GOT3 (cell line): ENCODE measurements at places on chromosomes 3 and 15.

DNA sequence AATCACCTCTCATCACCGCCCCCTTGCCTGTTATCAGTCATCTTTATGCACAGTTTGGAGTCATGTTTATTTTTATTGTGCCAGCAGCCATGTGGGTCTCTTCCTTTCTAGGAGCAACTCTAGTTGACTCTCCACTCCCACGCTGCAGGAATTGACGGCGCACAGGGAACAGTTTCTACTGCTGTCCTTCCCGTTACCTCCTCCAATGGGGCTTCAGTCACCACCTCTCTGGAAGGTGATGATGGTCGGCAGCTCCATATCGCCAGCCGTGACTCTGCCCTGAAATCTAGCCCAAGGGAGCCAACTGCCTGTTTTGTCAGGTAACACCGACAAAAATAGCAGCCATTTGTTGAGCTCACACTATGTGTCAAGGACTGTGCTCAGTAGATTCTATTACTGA is 35.6 kb upstream of the FAM107A start:
- no peak for DNase-seq

- DNase-seq, result no peak
These were observed 361.0 kb downstream of the SQOR start for GRCh38 chr15:45995800-45996199.

- DNase-seq, result no peak
These were observed 417.6 kb downstream of the TIGIT start for GRCh38 chr3:114711321-114711886.

GRCh38 chr15:74365598-74366445 is 1.6 kb downstream of the CYP11A1 start:
- DNase-seq, result peak; percentile 19

GRCh38 chr3:185823078-185824044 is 1.5 kb downstream of the IGF2BP2 start:
- no peak for DNase-seq

DNA sequence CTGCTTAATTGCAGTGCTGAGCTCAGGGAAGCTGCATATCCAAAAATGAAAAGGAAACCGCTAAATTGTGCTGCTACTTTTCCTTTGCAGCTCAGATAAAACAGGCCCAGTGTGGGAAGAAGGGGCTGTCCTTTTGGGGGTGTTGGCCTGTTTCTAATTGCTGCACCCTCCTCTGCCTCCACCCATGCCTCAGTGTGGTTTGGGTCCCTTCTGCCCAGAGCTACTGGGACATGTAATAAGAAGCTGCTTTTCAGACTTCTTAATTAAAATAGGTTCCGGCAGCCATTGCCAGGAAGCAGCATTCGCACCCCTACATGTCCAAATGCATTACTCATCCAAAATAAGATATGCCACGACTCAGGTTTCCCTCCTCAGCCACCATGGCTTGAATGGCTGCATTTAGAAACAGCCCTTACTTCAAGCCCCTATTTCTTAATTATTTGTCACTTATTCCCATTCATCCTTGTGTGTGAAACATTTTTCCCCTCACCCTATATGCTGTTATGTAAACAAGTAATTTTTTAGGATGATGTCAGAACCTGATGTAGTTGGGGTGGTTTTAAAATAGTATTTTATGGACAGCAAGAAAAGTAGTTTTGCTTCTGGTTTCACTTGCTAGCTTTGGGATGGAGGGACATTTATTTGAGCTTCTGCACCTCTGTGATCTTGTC is 235.9 kb upstream of the CTDSPL start:
- no peak for DNase-seq

GRCh38 chr3:549636-550035 is 353.1 kb downstream of the CHL1 start:
- DNase-seq, result no peak

- peak; percentile 44 for DNase-seq
These were observed 12.1 kb upstream of the CNBP start for GRCh38 chr3:129195731-129196256.

DNA sequence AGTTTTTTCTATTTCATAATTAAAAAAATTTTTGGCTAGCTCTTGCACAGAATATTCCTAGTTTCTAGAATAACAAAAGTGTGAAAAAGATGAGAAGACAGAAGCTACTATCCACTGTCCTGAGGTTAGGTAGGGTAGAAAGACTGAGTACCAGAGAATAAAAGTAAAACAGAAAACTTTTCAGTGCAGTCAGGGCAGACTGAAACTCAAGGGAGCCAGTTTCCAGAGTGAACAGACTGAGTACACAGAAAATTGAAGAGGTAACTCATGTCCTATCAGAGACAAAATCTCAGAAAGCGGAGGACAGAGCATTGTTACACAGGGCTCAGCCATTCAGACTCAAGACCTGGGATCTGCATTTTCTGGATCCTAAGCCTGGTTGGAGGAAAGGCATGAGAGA is 8.8 kb upstream of the FBXO40 start:
- no peak for DNase-seq

DNA sequence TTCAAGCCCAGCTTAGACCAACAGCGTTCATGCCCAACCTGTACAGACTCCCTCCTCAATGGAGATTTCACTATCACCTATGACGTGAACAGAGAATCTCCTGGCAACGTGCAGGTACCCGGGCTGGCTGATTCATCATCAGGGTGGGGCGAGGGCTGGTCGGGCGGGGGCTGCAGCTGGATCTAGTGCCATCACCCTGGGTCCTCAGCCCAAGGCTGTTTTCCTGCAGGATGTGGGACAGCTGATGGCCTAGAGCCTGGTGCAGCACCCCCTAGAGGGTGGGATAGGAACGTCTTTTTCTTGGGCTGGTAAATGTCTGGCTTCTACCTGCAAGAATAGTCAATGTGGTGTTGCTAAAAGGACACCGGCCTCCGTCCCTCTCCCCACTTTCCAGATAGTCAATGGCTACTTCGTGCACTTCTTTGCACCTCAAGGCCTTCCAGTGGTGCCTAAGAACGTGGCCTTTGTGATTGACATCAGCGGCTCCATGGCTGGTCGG is 4.4 kb downstream of the ITIH3 start:
- no peak for DNase-seq

- no peak for DNase-seq
These were observed 666.5 kb downstream of the GBE1 start for GRCh38 chr3:81094986-81095385.

DNA sequence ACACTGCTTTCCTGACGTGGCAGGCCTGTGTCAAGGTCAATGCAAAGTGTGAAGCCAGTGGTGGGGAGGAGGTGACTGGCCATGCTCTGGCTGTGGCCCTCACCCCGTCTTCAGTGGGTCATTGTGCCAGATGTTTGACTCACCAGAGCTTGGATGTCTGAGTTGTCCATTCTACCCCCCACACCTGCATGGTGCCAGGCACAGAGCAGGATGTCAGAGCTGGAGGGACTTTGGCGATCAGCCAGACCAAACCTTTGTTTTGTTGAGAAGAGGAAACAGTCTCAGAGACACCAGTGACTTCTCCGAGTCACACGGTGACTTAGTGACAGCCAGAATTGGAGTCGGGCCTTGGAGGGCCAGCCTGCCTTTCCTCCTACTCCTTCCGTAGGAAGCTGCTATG is 49.5 kb downstream of the SMAD6 start:
- no peak for DNase-seq

DNA sequence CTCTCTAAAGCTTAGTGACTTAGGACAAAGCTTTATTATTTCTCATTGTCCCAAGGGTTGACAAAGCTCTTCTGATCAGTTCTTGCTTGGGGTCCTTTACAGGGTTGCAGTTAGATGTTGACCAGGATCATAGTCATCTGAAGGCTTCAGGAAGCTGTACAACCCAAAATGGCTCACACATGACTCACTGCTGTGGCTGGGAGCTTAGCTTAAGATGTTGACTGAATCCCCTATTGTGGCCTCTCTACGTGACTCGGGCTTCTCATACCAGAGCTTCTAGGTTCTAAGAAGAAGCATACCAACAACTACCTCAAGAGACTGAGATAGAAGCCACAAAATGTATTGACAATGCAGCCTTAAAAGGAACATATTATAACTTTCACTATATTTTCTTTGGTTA is 569.6 kb upstream of the ROBO2 start:
- DNase-seq, result no peak

DNA sequence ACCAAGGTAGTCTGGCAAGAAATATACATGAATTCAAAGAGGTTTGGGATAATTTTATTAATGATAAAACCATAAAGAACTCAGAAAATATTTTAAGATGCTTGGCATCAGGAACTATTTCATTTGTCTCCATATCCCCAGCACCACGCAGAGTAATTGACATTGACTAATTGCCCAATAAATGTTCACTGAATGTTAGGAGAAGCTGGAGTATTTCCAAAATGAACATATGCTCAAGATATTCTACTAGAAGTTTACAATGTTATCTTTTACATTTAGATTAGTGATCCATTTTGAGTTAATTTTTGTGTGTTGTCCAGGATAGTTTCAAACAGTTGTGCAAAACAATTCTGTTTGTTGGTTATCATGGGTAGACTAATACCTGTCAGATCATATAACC is 298.8 kb upstream of the CTDSPL start:
- DNase-seq, result no peak

GRCh38 chr3:143972155-143972504 is 507 bp downstream of the DIPK2A start:
- no peak for DNase-seq

GRCh38 chr15:100681335-100681746 is 79.0 kb downstream of the ASB7 start:
- no peak for DNase-seq

GRCh38 chr3:159884661-159885402 is 103.8 kb upstream of the IL12A start:
- no peak for DNase-seq

DNA sequence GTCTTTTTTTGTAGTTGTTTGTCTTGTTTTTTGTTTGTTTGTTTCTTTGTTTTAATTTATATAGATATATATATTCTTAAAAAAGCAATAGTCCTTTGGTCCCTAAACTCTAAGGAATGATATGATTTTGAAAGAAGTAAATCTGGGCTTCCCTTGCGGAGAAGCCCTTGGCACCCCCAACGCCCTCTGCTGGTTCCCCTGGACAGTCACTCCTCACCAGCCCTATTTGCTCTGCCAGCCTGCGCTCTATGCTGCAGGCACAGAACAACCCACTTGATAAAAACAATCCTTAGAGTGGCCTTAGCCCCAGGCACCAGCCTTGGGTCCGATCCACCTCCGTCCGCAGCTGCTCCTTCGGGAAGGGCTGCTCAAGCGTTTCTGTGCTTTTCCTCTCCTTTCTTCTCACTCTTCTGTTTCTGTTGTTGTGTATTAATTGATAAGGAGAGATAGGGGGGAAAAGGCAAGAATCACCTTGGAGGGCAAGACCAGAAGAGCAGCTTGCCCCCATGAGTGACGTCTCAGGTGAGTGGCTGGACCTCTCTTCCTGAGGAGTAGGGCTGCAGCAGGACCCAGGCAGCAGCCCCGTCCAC is 13.7 kb upstream of the PARP6 start:
- no peak for DNase-seq

DNA sequence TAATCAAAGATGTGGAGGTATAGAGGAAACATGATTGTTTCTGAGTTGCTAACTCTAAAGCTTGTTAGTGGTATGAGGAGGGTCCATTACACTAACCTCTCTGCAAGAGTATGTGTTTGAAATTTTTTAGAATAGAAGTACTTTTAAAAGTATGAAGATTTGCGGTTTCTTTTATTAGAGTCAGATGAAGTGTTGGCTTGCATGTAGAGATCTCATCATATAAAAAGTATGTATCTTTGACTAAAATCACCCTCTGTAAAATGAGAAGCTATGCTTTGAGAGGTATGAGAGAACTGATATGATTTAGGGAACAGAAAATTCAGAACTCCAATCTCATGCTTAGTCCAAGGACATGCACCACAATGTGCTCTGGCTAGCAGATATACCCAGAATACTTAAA is 140.4 kb upstream of the MBNL1 start:
- no peak for DNase-seq

- DNase-seq, result no peak
These were observed 50.0 kb upstream of the TBC1D23 start for GRCh38 chr3:100210772-100211135.

DNA sequence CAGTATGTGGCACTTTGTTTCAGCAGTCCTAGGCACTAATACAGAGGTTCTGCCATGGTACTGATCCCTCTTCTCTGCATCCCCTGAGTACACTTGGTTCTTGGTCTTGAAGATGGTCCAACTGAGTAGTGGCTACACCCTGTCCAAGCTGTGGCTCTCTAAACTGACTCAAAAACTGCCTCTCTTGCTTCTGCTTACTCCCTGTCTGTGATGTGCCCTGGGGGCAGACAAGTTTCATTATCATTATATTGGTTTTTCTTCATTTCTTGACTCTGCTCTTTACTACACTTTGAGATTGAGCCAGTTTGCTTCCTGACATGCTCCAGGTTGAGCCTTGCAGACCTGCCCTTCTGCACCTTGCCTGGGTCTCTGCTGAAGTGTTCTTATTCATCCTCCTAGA is 18.9 kb upstream of the ST3GAL6 start:
- no peak for DNase-seq

DNA sequence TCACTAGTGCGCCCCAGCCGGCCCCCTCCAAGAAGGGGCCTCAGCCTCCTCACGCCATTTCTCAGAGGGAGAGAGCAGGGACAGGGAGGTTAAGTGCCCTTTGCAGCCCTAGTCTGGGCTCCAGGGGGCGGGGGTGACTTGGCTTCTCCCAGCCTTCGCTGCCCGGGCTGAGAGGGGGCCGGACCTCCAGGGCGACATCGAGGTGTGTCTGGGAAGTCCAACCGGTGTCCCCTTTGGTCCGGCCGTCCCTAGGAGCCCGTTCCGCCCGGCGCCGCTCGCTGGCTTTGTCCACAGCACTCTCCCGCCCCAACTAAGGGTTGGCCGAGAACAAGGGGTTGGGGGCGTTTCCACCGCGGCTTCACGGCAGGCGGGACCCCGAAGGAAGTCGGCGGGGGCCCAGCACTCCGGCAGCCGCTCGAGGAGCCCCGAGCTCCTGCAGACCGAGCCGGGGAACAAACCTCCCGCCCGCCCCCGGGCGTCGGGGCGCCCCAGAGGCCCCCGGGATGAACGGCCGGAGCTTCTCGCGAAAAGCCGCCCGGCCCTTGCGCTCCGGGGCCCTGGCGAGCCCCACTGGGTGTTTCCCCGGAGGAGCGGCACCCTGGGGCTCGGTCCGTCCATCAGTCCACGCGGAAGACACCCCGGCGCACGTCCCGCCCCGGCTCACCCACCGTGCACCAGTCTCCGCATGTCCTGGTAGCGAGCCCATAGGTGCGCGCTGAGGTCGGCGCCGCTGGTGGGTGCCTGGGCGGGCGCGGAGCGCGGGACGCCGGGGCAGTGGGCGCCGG is 627 bp downstream of the NT5DC2 start:
- no peak for DNase-seq

- no peak for DNase-seq
These were observed 12.4 kb downstream of the ACAA1 start for GRCh38 chr3:38124324-38125122.

- no peak for DNase-seq
These were observed 1407.1 kb downstream of the SI start for GRCh38 chr3:163671201-163671600.

GRCh38 chr3:65342084-65342683 is 654.4 kb upstream of the ADAMTS9 start:
- DNase-seq, result no peak

DNA sequence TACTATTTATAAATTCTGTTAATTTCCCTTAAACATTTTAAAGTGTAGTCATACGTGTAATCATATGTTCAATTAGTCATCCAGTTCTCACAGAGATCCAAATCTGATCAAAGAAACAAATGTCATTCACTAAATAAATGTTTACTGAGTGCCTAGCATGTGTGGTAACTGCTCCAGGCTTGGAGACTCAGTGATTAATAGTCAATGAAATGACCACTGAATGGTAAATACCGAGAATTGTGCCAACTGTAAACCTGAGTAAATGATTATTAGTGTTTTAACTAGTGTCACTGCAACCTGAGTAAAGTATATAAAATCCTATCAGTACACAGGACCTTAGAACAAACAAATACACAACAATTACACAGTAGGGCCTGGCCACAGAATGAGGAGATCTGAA is 52.3 kb downstream of the SH3GL3 start:
- DNase-seq, result no peak

- no peak for DNase-seq
These were observed 115.9 kb downstream of the DCLK3 start for GRCh38 chr3:36648241-36649034.
